Stimulated activated CD8-positive, alpha-beta memory T cell treated with anti-CD3 and anti-CD28 coated beads, Interleukin-7, amount 100 ng/mL, for 1 hour (primary cell): ENCODE measurements at places on chromosomes 16 and 17.

DNA sequence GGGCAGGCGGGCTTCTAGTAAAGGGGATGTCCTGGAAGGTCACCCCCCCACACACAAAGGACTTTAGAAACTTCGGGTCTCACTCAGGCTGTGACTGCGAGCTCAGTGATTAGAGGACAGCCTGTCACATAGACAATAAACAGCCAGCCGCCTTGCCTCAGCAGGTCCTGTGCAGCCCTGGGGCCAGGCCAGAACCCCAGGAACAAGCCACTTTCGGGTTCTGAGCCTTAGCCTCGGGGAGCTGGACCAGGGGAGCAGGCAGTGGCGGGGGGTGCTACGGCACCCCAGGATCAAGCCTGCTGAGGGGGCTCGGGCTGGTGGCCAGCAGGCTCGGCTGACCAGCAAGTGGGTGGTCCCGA lies 1.1 kb downstream of the GAS7 start:
- no peak for DNase-seq

GRCh38 chr17:77604301-77604972 lies 354.1 kb upstream of the TNRC6C start:
- no peak for DNase-seq

- DNase-seq, result no peak
Measured at GRCh38 chr16:11099672-11100205, 155.4 kb downstream of the CLEC16A start.

GRCh38 chr16:82224821-82225220 lies 54.8 kb upstream of the MPHOSPH6 start:
- no peak for DNase-seq

DNA sequence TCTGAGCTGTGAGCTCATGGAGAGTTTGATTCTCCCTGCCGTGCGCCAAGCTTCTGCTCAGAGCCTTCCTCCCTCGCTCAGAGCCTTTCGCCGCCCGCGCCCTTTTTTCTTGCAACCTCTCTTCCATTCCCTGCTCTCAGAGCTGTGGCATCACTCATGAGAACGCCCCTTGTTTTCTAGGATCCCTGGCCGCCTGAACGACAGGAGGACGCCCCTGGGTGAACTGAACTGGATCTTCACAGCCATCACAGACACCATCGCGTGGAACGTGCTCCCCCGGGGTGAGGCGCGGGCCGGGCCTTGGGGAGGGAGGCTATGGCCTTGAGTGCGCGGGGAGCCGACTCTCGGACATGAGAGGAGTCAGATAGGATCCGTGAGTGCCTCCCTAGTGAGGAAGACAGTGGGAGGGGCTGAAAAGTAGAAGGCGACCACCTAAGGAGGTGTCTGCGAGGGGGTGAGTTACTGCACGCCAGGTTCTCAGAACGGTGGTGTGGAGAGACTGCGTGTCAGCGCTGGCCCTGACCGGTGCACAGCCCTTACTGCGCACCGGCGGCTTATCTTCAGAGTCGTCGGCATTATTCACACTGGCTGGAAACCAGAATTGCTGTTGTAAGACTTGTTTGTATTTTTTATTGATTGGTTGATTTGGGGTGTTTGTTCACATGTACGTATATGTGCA lies 169.5 kb upstream of the CHMP6 start:
- DNase-seq, result no peak

GRCh38 chr17:5419959-5420653 lies at the start of gene RPAIN:
Gene RPAIN, plus strand, starts transcription at chr17:5420182. Its CDS starts 29 bp downstream, at chr17:5420211.
- peak; percentile 66 for DNase-seq

DNA sequence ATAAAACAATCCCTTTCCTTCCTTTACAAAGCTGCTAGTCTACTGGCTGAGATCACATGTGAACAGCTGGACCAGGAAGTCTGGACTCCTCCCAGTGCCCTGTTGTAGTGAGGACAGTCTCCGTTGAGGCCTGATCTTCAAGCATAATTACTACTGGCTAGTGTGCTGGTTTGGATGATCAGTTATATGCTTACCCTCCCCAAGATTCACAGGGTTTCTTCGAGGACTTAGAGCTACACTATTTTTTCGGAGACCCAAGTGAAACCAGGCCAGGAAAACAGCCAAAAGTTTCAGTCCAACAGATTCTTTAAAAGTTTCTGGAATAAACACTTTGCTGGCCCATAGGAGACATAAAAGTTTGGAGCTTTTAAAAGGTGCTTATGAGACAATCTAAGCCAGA lies 194.9 kb upstream of the CDH11 start:
- no peak for DNase-seq

DNA sequence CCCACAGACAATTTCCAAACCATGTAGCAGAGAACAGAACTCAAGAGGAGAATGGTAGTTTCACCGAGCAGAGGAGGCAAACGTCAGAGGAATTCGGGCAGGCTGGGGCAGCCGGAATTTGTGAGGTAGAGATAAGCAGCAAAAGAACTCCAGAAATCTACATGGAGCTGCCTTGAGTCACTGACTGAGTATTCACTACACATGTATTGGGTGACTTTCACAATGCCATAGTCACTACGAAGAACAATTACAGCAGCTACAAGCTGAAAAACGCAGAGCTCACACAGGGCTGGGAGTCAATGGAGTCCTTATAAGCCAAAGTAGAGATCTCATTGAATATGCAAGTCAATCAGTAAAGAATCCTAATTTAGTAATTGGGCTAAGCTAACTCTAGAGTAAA lies 13.4 kb downstream of the CMC2 start:
- DNase-seq, result no peak

GRCh38 chr16:79041206-79041605 lies 559.3 kb downstream of the MAF start:
- no peak for DNase-seq

DNA sequence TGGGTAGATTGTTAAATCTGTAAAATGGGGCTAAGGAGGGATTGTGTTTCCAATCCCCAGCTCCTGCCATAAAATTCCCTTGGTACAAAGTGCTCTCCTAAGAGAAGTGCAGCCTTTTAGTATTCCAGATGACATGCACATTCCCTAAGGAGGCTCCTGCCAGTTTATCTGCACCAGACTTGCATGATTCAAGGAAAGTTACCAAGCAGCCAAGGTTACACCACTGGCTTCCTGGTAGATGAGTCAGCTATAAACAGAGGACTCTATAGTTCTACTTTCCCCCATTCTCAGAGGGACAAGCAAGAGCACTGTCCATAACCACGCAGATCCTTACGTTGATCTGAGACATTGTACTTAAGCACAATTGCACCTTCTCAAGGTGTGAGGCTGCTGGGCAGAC lies 1.9 kb downstream of the CALB2 start:
- no peak for DNase-seq

- no peak for DNase-seq
Measured at GRCh38 chr17:79666111-79666510, 55.3 kb upstream of the RBFOX3 start.

DNA sequence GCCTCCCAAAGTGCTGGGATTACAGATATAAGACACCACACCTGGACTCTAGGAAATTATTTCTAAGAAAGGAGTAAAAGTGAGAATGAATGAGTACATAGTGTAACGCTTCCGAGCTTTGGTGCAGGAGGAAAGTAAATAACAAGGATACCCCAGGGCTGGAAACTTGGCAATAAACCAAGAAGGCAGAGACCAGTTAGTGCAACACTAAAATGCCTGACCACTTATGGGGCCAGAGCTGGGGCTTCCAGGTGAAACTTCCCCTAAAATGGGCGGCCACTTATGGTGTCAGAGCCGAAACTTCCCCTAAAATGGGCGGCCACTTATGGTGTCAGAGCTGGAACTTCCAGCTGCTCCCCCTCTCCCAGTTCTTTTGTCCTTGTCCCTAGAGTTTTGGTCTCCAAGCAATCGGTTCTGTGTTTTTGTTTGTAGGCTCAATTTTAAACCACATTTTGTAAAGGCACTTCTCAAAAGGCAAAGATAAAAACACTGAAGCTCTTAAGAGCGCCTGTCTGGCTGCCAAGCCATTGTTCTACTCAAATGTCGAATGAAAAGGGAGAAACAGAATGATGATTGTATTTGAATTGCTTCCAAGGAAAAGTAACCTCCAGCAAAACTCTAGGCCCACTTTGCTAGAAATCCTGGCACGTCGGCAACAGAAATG lies 63.9 kb downstream of the NXN start:
- no peak for DNase-seq

DNA sequence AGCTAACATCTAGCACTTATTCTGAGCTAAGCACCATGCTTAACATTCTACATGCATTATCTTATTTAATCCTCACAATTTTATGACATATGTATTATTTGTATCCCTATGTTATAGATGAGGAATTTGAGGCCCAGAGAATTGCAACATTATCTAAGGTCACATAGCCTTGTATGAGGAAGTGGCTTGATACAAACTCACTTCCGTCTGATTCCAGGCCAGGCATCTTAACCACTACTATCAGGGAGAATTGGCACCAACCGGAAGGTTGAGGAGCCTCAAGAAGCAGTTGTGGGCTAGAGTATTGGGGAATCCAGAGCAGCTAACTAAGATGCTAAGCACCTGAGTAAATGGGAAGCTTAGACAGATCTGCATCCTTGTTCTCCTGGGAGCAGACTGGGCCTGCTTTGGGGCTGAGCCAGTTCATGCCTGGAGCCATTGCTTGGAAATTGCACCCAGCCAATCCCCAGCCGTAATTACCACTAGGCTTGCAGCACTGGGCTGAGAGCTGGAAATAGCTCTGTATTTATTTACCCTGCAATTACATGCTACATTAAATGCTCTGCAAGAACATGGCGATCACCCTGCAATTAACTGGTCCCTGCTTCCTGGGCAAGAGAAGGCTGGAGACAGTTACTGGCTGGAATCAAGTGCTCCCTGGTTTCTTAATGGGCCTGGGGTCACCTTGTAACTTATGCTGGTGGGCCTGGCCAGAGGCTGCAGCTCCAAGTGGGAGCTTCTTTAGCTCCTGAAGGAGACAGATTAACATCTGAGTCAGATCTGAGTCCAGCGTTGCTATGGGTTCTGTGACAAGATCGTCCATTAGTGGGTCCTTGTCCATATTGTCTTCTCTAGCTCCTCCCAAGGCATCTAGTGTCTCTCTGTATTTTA lies 273.1 kb upstream of the CCL2 start:
- DNase-seq, result no peak

DNA sequence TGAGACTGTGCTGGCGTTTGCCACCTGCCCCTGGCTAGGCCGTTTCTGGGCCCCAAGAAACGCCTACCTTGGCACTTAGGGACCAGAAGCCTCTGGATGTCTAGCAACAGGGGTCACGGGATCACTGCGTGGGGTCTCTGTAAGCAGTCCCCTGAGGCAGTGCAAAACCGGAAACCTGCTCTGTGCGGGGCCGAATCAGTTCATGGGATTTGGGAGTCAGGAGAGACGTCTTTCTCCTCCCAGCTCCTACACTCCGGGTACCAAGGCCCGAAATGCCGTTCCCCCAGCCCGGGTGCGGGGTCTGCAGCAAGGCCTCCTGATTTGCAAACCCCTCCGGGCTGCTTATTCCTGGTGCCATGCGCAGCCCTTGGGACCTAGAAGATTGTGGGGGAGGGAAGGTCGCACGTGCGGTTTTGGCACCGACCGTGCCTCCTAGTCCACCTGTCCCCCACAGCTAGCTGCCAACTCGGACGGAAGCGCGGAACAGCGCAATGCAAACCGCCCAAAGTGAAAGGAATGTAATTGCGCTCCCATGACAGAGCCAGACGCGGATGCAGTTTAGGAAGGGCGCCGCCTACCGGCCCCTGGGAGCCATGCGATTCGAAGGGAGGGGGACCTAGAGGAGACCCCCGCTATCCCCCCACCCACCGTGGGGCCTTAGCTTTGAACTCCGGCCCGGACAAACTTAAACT lies 6.5 kb downstream of the IRX5 start:
- DNase-seq, result no peak

- peak; percentile 60 for DNase-seq
Measured at GRCh38 chr16:3074860-3075522, 9.6 kb downstream of the IL32 start.

- no peak for DNase-seq
Measured at GRCh38 chr17:4940555-4941318, 669 bp downstream of the RNF167 start.

DNA sequence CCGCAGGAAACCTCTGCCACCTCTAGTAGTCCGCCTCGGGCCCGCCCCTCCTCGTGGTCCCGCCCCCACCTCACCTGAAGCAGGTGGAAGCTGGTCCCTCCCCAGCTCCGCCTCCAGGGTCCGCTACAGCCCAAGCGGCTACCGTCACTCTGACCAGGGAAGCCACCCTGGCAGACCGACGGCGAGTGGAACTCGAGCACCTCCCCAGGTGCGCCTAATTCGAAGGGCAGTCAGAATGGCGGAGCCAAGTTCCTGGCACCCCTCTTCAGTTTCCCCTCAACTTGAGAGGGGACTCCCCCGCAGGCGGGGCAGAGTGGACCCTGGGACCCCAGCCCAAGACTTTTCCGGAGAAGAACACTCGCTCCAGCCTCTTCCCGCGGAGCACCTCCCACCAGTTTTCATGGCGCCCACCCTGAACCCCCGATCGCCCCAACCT lies 507 bp downstream of the FHOD1 start:
- DNase-seq, result no peak

DNA sequence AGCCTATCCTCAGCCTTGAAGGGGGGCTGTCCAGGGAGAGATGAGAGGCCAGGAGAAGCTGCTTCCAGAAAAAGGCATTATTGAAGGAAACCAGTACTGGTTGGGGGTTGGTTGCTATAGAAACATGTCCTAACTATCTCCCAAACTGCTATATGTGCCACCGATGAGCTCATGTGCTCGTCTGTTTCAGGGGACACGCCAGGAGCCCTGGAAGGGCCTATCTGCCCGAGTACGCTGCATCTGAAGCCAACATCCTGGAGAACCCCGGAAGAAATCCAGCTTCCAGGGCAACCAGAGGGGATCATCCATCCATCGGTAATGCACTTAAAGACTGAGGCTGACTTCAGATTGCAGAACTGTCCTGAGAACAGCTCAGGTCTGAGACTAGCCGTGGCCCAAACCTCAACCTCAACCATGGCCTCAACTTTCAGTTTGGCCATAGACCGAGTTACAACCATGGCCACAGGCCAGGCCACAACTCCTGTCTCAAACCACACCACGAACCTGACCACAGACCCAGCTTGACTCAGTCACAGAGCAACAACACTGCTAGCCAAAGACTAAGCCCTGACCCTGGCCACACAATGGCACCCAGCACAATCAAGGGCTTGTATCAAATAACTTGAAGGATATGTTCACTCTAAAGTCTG lies 10.2 kb downstream of the PITPNM3 start:
- DNase-seq, result no peak

GRCh38 chr17:80124351-80124981 lies 22.5 kb downstream of the EIF4A3 start:
- no peak for DNase-seq

GRCh38 chr16:72425571-72426341 lies 253.8 kb upstream of the PMFBP1 start:
- DNase-seq, result no peak

- no peak for DNase-seq
Measured at GRCh38 chr17:40564195-40564882, 933 bp downstream of the CCR7 start.

DNA sequence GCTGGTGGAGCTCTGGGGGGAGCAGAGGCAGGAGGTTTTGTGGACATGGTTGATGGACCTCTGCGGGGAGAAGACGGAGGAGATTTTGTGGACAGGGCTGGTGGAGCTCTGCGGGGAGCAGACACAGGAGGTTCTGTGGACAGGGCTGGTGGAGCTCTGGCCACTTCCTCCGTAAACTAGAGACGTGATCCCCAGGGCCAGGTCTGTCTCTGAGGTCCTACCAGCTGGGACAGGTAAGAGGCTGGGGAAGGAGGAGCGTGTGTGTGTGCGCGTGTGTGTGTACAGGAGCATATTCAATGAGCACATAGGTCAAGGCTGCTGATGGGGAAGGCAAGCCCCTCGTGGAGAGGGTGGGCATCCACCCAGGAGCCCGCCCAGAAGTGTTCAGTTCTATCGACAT lies 20.6 kb downstream of the RPH3AL start:
- no peak for DNase-seq
